ENCODE measurements at places on chromosomes 12 and 14. TPM values are rescaled to one million over a fixed set of nuclear protein-coding genes. Genes with fewer than 3 reads are reported as not detected.

Gene ZC2HC1C
- polyA plus RNA-seq = 0.58 TPM

Gene SDS
- polyA plus RNA-seq = not detected

Gene FOXN4
- polyA plus RNA-seq = not detected

Gene DPPA3
- polyA plus RNA-seq = not detected

Gene FSCB
- polyA plus RNA-seq = not detected

Gene INSM2
- polyA plus RNA-seq = not detected

Gene RILPL1
- 0.34 TPM for polyA plus RNA-seq

Gene ZFYVE1
- polyA plus RNA-seq = 3.4 TPM

Gene IL31
- not detected for polyA plus RNA-seq

Gene GLI1
- polyA plus RNA-seq = not detected

Gene CD69
- 434 TPM for polyA plus RNA-seq

Gene OR4E2
- not detected for polyA plus RNA-seq

Gene LPAR5
- polyA plus RNA-seq = 11.6 TPM

Gene OSGEP
- polyA plus RNA-seq = 40.2 TPM

Gene COX8C
- not detected for polyA plus RNA-seq

Gene KIAA0586
- 26.4 TPM for polyA plus RNA-seq

Gene ESR2
- not detected for polyA plus RNA-seq

Gene CBX5
- polyA plus RNA-seq = 5.9 TPM

Gene TBX3
- not detected for polyA plus RNA-seq

Measured in immature natural killer cell (primary cell).